ENCODE measurements at places on chromosomes 2 and 18.

GRCh38 chr2:61439241-61440002 is 31.5 kb downstream of the USP34 start:
- DNase-seq: no peak

DNA sequence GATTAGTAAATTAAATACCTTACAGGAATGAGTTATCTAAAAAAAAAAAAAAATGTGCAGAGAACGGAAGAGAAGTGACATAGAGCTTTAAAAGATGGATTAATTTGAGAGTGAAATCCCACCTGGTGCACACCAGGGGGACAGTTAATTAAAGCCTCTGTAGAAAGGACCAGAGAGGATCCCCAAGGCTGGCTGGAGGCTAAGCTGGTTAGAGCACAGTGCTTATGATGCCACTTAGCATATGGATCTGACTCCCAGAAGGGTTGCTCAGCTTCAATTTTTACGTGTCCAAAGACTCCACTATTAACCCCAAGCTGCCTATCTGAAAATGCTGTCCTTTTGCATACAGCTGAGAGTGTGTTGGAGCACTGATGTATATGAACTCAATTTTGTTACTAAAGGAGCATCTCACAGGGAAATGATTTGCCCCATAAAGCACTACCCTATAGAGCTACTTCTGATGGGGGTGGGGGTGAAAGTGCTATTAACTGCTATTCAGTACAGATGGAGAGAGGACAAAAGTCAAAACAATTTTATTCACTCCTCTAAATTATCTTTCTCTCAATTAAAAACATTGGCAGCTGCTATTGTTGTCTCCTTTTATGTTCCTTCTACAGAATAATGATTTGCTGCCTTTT is 15.2 kb upstream of the SLC8A1 start:
- DNase-seq: no peak

DNA sequence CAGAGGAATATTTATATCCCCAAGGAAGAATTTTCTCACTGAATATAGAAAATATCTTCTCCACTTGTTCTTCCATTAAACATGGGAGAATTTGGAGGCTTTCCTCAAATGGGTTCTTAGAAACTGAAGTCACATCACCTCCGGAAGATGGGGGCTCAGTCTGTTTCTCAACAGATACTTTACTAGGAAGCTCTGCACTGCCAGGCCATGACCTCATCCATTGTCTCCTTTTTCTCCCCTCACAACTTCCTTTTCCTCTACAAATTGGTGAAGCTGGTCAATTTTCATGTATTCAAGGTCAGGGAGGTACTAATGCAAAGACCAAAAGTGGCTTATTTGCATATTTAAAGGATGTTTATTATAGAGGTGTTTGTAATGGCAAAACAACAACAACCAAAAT is 173.1 kb downstream of the RNF152 start:
- DNase-seq: no peak

DNA sequence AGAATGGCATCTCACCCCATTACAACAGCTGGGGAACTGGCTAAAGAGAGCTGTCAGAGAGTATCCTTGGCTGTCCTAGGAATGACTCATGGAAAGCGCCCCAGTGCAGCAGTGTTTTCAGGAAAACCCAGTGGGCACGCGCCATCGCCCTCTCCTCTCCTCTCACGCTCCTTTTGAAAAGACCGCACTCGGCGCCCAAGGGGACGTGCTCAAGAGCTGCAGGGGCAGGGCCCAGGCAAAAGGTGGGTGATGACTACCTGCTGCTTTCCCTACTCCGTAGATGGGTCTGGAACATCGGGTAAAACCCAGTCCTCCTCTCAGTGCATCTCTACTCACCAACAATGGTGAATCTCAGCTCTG is 68.1 kb downstream of the EMILIN2 start:
- no peak for DNase-seq

- no peak for DNase-seq
Observed at GRCh38 chr2:72864500-72864899, 22.7 kb upstream of the SPR start.
